Brain microvascular endothelial cell (primary cell): ENCODE measurements at places on chromosomes 1 and 21.

GRCh38 chr1:63937461-63938022 lies 163.7 kb downstream of the ROR1 start:
- DNase-seq: no peak

GRCh38 chr1:51736702-51737101 lies 119.8 kb downstream of the OSBPL9 start:
- peak; percentile 53 for DNase-seq

DNA sequence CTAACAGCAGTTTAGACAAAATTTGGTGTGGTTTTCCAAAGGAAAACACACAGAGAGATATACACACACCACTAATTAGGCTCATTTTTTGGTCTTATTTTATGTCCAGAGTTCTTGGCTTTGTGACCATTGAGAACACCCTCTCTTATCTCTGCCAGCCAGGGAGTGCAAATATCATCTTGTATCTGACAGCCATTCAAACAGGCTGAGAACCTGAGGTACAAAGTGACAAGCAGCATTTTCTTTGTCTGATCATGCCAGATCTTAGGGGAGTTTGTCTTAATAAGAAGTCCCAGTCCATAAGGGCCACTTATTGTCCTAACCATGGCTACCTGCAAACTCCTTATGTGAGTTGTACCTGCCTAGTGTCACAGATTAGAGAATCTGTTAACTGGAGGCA lies 1165.2 kb downstream of the BRINP3 start:
- DNase-seq: no peak

DNA sequence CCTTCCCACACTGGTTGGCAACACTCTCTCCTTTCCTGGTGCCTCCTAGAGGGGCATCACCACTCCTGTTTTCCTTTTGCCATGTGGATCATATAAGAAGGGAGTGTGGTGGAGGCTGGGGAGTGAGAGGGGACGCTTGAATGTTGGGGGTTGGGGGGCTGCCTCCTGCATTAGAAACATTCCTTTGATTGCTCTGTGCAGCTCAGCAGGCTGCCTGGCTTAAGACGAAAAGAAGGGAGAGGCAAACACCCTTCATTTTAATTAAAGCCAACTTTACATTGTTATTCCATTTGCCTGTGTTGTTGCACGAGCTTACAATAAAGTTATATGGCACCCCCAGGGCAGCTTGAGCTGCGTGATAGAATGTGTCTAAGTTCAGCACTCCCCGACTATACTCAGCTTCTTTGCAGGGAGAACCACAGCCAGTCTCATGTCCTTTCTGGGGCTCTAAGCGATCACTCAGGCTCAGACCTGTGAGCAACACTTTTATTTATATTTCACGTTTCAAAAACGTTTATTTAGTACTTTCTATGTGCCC lies 57.4 kb downstream of the FOXD2 start:
- DNase-seq: no peak

DNA sequence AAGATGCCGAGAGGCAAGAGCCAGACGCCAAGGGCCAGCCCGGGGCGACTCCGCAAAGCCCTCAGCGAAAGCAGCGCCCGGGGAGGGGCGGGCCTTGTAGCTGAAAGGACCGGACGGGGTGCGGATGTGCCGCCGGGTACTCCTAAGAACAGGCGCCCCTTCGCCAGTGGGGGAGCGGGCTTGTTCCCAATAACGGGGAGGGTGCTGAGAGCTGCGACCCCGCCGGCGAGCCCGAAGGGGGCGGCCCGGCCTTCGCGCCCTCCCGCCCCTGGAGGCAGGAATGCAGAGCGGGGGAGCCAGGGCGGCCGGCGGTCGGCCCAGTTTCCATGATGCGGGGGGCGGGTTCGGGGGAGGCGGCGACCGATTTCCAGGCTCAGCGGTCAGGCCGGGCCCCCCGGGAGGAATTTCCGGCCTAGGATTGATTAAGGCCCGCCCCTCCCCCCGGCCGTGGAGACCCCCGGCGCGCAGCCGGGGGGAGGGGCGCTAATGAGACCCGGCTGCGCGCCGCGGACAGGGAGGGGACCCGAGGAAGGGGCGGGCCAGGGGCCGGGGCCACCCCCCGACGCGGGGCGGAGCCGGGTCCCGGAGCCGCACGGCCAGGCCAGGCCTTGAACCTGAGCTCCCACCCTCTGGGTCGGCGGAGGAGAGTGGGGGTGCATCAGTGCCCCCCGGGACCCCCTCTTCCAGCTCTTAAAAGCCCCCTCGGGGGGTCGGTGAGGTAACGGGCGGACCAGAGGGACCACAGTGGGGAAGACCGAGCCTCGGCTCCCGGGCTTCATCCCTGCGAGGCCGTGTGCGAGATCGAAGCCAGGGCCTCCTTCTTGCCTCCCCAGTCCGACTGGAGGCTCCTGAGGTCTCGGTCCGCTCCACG lies 898 bp upstream of the TMEM200B start:
- peak; percentile 46 for DNase-seq

- DNase-seq: no peak
Measured at GRCh38 chr1:1298861-1299685, 8.7 kb downstream of the ACAP3 start.
